AG10803 (cell line): ENCODE measurements at places on chromosomes 11 and 22.

DNA sequence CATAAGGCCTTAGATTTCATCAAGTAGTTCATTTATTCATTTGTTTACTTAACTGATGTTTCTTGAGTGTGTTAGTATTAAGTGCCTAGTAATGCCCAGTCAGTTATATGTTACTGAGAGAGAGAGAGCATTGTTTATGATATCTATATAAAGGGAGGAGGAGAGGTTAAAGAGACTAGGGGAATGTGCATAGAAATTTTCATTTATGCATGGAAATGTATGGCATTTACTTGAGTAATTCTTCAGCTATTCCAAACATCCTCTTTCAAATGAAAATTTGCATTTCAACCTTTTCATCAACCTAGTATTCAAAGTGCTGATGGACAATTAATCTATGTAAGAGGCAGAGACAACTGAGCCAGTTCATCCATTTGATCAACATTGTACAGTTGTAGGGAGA is 199.7 kb downstream of the NELL1 start:
- no peak for DNase-seq

DNA sequence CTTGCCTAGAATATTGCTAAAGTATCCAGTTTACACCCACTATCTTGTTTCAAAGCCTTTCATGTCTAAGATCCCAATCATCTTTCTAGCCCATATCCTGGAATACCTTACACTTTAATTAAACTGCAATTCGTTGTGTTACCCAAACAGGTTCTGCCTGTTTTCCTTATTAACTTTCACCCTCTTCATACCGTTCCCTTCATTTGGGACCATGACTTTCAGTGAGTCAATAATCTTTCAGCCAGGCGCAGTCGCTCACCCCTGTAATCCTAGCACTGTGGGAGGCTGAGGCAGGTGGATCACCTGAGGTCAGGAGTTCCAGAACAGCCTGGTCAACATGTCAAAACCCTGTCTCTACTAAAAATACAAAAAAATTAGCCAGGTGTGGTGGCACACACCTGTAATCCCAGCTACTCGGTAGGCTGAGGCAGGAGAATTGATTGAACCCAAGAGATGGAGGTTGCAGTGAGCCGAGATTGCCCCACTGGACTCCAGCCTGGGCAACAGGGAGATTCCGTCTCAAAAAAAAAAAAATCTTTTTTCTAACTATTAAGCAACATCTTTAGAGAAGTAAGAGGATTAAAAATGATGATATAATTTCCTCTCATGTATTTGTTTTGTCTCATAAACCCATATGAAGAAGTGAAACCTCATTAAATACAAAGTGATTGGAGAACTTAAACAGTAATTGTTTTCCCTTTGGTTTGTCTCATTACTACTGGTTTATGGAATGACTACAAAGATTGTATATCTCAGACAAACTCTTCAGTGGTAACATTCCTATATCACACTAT is 20.7 kb downstream of the DMC1 start:
- no peak for DNase-seq

DNA sequence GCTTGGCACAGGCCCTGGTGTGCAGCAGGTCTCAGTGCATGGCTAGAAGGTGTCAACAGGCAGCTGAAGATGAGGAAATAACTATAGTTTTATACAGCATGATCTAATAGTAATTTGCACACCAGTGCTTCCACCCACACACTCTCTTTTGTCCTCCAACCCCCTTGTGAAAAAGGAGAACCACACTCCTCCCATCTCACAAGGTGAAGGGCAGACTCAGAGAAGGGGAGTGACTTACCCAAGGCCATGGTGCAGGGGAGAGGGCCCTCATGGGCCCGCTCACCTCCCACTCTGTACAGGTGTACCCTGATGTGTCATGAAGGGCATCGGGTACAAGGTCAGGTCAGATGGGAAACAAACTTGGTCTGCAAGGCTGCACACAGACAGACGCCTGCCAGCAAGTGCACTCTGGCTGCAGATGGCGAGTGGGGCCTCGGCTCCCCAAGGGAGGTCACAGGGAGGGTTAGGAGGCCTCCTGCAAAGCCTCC is 53.4 kb downstream of the DGCR2 start:
- DNase-seq: no peak

GRCh38 chr11:88104408-88104807 is 70.8 kb downstream of the RAB38 start:
- no peak for DNase-seq

GRCh38 chr11:58465690-58466089 is 23.7 kb upstream of the OR5B12 start:
- no peak for DNase-seq

- DNase-seq: no peak
These were observed 175.0 kb upstream of the NCAM1 start for GRCh38 chr11:112786196-112786595.

DNA sequence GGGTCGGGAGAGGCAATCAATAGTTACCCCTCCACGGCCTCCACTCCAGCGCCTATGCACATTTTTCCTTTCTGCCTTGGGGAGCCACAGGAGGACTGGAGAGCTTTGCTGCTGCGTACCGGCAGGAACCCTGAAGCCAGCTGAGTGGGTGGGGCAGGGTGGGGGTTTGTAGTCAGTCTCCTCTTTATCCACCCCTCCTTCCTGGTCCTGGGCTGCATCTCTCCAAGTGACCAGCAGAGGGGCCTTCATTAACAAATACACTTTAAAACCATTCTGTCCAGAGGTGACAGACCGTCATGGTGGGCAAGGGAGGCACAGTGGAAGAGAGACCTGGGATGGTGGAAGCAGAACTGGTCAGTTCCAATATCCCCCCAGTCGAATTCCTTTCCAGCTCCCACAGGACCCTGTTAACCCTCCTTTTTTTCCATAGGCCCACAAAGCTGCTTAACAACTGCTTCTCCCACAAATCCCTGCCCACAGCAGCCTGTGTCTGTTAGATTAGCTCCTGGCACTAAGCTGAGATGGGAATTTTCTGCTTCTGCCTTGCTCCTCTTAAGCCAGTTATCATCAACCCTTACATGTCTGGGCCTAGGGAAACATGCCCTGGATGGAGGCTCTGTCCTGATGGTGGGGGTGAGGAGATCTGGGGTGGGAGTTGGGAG is 3.9 kb upstream of the ABCG4 start:
- peak; percentile 67 for DNase-seq

DNA sequence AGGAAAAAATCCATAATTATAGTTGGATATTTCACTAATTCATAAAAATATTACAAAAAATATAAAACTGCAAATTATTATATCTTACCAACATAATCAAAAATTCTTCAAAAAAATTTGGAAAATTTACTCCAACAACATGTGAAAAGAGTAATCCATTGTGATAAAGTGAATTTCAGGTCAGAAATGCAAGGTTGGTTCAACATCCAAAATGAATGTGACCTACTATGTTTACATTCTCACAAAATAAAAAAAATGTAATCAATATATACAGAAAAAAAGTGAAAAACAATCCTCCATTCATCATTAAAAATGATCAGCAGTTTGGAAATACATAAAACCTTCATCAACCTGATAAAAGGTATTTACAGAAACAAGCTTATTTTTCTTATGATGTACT is 1252.2 kb downstream of the JRKL start:
- DNase-seq: no peak

GRCh38 chr11:134655189-134655989 is 243.3 kb upstream of the B3GAT1 start:
- DNase-seq: no peak

DNA sequence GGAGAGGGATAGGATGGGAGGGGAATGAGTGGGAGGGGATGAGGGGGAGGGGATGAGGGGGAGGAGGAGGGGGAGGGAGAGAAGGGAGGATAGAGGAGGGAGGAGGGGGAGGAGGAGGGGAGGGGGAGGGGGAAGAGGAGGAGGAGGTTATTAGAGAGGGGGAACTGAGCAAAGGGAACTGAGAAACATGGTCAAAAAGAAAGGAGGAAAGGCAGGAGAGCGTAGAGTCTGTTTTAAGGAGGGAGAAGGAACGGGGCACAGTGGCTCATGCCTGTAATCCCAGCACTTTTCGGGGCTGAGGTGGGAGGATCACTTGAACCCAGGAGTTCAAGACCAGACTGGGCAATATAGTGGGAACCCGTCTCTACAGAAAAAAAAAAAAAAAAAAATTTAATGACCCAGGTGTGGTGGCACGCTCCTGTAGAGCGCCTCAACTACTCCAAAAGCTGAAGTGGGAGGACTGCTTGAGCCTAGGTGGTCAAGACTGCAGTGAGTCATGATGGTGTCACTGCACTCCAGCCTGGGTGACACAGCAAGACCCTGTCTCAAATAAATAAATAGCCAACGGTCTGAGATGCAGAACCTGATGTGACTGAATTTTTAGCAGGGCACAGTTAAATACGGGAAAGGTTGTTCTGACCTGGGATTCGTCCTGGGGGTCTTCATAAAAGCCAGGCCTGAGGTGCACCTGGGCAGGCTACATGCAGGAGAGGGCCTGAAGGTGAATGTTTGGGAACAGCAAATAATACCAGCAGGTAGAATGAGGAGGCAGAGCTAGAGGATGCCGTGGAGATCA is 4.0 kb downstream of the B3GNT6 start:
- no peak for DNase-seq
